T-helper 17 cell (primary cell): ENCODE measurements at places on chromosomes 16 and 17.

DNA sequence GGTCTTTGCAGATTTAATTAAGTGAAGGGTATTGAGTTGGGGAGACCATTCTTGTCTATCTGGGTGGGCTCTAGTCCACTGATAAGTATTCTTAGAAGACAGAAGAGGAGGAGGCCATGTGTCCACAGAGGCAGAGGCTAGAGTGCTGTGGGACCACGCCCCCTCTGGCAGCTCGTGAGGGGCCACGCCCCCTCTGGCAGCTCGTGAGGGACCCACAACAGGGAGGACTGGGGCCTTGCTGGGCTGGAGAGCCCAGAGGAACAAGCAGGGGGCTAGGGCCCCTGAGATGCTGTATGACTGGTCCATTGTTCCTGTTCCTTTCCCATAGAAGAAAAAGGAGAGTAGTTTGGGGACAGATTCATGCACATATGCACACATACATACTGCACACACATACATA, 106.8 kb downstream of the METRNL start:
- no peak for DNase-seq

GRCh38 chr16:651844-652243, 2.7 kb downstream of the WDR90 start:
- DNase-seq, result no peak

GRCh38 chr16:84194018-84194417, 3.1 kb downstream of the ADAD2 start:
- no peak for DNase-seq

- no peak for DNase-seq
These were observed 12.8 kb upstream of the FAM83G start for GRCh38 chr17:19017401-19017800.

GRCh38 chr17:67801626-67802175, 23.6 kb upstream of the BPTF start:
- DNase-seq, result no peak

- DNase-seq, result no peak
These were observed 68.7 kb downstream of the RAI1 start for GRCh38 chr17:17749921-17750320.

GRCh38 chr16:11386054-11386680, 40.9 kb downstream of the RMI2 start:
- no peak for DNase-seq

DNA sequence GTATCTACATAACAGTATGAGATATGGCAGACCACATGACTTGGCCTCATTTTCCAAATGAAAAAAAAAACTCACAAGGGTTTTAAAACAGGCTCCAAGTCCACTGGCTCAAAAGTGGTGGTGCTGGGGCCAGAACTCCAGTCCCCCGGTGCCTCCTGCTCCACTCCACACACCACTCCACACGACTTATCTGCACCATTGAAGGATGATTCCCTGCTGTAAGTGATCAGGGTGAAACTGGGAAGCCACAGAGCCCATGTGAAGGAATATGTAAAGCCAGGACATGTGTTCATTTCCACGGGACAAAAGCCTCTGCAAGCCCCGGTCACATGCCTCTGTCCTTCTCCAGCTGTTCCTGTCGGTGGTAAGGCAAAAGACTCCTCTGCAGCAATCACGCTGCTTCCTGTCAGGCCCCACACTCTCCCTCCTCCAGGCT, 97.2 kb downstream of the ZNF18 start:
- DNase-seq, result no peak

GRCh38 chr16:61792194-61792909, 243.9 kb downstream of the CDH8 start:
- DNase-seq, result no peak

DNA sequence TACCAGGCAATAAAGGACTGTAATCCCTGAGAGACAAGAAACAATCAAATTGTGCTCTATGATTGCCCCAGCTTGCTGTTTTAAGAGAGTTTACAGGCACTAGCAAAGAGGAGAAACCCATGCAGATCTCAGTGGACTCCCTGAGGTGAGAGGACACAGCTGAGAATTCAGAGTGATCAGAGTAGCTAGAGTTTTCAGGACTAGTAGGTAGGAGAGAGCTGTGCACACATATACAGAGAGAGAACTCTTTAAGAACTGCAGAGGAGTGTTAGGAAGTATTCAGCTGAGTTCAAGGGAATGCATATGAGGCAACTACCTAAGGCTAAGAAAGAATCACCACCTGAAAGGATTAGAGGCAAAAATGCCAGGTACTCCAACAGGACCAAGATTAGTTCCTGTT, 904.8 kb downstream of the CDH8 start:
- no peak for DNase-seq

DNA sequence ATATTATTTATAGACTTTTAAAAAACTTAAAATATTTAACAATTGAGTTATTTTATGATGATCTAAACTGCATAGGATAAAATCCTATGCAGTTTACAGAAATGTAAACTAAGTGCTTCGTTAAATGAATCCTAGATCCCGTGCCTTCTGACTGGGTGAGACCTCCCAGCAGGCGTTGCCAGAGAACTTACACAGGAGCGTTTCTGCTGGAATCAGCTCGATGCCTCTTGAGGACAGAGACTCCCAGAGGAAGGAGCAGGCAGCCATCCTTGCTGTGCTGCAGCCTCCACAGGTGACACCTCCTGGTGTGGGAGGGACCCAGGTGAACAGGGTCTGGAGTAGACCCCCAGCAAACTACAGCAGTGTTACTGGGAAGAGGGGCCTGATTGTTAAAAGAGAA, 160.4 kb downstream of the WWOX start:
- no peak for DNase-seq

- no peak for DNase-seq
These were observed 51.3 kb downstream of the HS3ST3B1 start for GRCh38 chr17:14352136-14352535.

DNA sequence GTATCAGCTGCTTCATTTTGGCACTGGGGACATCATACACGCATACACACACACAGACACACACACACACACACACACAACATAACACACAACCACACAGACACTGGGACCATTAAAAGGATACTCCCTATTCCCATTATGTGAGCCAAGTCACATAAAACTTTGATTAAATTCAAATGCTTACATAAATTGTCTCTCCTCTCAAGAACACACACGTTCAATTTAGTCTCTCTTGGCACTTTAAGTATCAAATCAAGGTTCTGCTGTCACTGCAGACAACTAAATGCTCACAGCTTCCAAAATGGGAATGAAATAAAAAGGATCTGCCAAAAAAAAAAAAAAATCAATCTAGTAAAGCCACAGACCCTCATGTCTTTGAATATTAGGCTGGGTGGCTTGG, 184.9 kb downstream of the RBFOX1 start:
- no peak for DNase-seq

DNA sequence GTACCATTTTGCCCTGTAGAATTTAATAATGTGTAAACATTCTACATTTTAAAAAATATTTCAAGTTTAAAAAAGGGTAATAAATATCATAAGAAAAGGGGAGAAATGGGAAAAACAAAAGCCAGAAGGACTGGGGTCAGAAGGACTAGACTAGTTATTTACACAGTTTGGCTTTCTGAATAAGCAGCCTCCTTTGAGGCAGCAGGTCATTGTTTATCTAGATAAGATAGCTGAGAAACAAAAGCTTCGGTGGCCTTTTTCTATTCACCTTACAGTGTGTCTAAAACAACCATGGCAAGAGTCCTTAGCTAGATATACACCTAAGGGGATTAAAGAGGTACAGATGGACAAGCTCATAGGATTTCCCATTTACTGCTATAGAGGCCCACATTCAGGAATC, 396.5 kb upstream of the PMFBP1 start:
- no peak for DNase-seq

DNA sequence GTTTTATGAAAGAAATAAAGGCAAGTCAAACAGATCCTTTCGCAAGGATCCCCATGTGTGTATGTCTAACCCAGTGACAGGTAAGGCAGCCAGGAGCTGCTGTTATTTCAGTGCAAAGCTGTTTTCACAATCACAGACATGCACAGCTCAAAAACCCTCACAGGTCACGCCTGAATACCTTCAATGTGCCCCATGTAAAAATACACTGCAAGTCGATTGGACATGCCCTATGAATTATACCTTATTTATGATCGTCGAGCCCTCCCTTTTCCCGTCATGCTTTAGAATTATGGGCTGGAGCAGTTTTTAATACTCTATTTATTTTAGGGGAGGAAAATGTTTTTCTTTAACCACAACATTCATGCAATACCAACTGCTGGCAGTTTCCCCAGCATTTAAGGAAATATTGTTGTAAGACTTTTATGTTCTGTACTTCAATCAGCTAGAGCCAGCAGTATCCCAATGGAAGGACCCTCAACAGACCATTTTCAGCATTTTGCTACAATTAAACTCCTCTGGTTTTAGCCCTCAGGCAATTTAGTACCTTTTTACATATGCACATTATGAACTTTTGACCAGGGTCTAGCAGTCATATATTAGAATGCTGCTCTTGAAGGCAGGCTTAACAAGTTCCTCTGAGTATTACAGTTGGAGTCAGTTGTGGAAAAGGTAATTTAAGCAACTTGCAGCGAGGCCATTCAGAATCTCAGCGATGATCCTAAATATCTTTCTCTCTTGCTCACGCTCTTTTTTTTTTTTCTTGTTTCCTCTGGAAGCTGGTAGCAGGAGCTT, 362.2 kb downstream of the WWOX start:
- no peak for DNase-seq

DNA sequence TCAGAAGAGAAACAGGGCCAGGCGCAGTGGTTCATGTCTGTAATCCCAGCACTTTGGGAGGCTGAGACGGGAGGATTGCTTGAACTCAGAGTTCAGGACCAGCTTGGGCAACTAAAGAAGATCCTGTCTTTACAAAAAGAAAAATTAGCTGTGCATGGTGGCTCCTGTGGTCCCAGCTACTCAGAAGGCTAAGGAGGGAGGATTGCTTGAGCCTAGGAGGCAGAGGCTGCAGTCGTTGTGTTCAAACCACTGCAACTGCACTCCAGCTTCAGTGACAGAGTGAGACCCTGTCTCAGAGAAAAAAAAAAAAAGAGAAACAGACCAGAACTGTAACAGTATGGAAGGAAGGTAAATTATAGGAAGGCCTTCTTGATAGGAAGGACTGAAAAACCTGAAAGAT, 10.3 kb downstream of the ARL4D start:
- DNase-seq, result no peak

DNA sequence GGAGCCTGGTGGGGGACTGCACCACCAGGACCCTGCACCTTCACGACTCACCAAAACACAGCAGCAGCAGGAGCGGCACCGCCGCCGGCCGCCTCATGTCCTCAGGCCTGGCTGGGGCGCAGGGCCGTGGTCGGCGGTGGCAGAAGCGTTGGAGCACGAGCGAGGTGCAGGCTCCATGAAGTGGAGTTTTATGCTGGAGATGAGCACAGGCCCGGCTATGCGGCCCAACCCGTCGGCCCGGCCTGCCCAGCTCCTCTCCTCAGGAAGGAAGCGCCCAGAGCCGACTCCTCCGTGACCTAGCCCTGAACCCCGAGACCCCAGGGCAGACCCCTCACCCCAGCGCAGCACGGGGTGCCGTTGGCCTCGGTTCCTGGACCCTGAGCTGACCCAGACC, at the start of gene PRSS27:
Gene PRSS27 (minus strand): TSS at position 161 of the 394 bp plus-strand sequence. CDS start 64 bp downstream, at position 97.
- DNase-seq, result no peak

- no peak for DNase-seq
These were observed 52.2 kb upstream of the STH start for GRCh38 chr17:45946841-45947256.

- peak; percentile 69 for DNase-seq
These were observed 379 bp upstream of the OTOP2 start for GRCh38 chr17:74923538-74924249.

DNA sequence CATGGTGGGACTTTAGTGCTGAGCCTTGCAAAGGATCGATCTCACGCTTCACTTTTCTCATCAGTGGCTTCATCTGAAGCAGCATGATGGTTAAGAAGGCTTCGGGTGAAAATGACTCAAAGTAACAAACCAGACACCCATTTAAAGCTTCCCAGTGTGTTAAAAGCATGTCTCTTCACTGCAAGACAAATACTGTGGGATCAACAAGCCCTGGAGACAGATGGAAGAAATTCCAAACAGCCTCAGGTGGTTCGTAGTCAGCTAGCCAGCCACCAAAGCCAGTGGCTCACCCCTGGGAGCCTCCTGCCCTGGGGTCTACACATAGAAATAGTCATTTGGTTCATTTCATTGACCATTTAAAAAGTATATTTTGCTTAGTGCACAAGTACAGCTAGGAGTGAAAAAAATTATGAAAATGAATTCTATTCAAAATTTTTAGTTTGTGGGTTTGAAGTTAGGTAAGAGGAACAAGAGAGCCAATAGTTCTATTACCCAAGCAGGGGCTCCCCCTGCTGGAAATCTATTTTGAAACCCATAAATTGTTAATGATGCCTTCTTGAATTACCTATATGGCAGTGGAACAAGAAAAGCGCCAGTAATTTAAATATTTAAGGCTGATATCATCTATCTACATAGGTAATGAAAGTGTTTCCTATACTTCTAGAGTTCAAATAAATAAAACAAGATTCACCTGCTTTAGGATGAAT, 51.6 kb downstream of the PMP22 start:
- DNase-seq, result no peak

DNA sequence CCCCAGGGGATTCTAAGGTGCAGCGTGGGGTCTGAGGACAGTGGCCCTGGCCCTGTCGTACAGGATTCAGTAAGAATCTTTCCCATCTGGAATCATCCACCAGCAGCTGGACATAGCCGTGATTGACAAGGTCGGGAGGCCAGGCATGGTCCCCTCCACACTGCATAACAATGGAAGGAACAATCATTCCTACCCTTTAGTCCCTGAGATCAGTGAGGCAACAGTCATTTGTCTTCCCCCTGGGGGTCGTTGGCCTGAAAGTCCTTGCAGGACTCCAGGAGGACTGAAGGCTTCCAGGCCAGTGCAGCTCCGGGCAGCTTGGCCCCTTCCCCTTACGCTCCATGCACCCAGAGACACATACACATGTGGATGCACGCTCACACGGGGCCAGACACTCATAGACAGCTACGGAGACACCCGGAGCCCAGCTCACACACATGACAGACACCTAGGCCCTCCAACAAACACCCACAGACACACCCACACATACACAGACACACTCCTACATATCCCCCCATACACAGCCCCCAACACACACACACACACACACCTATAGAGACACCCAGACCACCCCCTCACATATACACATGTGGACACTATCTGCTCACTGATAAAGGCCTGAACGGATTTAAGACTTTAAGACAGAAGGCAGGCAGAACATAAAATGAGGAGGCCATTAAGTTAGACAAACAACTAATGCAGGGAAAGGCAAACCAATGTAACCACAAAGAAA, 42.9 kb downstream of the LITAF start:
- no peak for DNase-seq

DNA sequence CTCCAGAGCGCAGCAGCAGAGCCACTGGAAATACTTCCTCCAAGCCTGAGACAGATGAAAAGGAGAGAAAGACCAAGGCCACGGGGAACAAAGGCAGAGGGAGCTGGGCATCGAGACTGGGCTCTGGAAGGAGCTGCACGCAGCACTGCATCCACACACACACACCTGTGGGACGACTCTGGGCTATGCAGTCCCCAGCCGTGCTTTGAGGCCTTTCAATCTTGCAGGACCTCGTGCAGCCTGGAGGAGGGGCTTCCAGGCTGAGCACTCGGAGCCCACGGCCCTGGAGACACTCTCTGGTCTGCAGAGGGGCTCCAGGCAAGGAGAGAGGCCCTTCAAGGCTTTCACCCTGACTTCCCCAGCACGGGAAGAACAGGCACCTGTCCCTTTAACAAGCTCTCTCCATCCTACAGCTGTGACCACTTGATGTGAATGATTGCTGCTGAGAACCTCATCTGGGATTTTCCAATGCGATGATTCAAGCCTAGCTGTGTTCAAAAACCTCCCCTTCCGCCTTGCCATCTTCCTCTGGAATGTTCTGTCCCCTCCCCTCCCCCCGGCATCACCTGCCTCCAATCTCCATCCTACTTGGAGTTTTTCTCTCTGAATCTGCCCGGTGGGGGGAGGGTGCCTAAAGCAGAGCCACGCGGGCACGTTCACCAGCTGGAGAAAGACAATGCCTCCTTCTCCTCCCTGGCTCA, 37.5 kb downstream of the RBFOX3 start:
- no peak for DNase-seq
